ENCODE measurements at places on chromosomes 5 and 9. TPM values are rescaled to one million over a fixed set of nuclear protein-coding genes. Genes with fewer than 3 reads are reported as not detected.

DNA sequence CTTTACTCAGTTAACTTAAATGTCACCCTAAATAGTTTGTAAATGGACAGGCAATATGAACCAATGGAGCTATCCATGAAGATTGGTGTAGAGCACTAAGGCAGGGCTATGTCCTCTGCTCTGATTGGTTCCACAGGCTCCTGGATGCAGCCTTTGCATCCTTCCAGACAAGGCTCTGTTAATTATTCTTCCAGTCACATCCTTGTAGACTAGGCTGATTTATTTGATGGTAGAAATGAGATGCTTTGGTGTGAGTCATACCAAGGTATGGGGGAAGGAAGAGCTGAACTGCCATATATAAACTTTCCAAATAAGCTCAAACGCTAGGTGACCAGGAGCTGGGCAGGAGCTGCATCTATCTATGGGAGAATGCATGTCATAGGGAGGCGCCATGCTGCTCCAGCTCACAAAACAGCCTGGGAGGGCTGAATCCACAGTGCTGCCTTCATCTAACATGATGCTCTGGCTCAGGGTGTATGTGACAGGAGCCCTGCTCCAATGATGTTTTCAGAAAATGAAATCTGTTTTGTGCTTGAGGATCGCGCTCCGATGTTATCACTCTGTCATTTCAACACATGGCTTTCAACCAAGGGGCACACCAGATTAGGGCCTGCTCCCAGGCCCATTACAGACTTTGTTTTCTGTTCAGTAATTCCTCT, 818.0 kb upstream of the ZNF608 start:
- no peaks in the 10 kb centered on the region for H3K27me3 ChIP-seq
- no peaks in the 10 kb centered on the region for H3K36me3 ChIP-seq
- H3K4me1 ChIP-seq = no peaks in the 10 kb centered on the region
- H3K27ac ChIP-seq = no peak overlapping the region
- H3K4me3 ChIP-seq = no peak overlapping the region

DNA sequence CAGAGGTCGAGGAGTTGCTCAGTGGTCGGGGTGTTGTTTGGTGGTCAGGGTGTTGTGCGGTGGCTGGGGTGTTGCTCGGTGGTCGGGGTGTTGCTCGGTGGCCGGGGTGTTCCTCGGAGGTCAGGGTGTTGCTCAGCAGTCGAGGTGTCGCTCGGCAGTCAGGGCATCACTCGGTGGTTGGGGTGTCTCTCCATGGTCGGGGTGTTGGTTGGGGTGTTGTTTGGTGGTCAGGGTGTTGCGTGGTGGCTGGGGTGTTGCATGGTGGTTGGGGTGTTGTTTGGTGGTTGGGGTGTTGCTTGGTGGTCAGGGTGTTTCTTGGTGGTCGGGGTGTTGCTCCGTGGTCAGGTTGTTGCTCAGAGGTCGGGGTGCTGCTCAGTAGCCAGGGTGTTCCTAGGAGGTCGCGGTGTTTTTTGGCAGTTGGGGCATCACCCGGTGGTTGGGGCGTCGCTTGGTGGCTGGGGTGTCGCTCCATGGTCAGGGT, 11.0 kb upstream of the GPSM1 start:
- no peaks in the 10 kb centered on the region for H3K27me3 ChIP-seq
- H3K4me1 ChIP-seq = no peaks in the 10 kb centered on the region
- H3K4me3 ChIP-seq = no peak overlapping the region
- H3K27ac ChIP-seq = no peak overlapping the region
- DNase-seq = no peak

GRCh38 chr5:145975361-145976066, 39.1 kb downstream of the SH3RF2 start:
- DNase-seq = peak; percentile 58
- H3K4me3 ChIP-seq = no peak overlapping the region
- H3K4me1 ChIP-seq = peaks cover 7% of the 10 kb centered on the region
- peak overlapping the region; percentile 32 for H3K27ac ChIP-seq

DNA sequence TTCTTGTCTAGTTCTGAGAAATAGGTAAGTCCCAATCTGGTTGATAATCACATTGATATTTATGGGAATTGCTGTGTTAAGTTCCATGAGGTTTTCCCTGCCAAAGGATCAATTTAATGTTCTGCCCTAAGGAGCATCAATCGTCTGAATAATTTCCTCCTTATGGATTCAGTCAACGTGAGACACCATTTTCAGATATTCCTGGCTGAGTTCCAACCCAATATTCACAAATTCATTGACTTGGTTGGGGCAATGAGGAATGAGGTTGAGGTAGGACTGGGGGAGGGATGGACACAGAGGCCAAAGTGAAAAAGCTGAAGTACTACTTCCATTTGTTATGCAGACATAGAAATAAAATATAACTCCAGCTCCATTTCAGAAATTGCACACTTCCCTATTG, 99.1 kb downstream of the ZNF622 start:
- H3K27ac ChIP-seq = no peak overlapping the region
- H3K4me1 ChIP-seq = no peaks in the 10 kb centered on the region
- no peak for DNase-seq
- no peak overlapping the region for H3K4me3 ChIP-seq
- no peaks in the 10 kb centered on the region for H3K27me3 ChIP-seq

DNA sequence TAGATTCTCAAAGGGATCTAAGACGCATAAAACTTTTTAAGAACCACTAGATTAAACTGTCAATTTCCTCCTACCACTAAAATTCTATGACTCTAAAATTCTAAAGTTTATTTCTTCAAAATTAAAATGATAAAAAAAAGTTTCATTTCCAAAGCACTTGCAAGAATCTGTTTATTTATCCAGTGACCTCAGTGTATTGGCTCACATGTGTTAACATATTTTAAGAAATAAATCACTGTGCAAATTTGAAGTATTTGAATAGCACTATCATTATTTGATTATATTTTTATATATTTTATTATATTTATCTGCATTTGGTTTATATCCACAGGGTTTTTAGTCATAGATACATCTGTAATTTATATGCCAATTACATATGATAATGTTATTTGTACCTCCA, 62.2 kb upstream of the SLC12A2 start:
- DNase-seq = no peak
- no peak overlapping the region for H3K27ac ChIP-seq
- no peaks in the 10 kb centered on the region for H3K36me3 ChIP-seq
- H3K4me1 ChIP-seq = peaks cover 4% of the 10 kb centered on the region

DNA sequence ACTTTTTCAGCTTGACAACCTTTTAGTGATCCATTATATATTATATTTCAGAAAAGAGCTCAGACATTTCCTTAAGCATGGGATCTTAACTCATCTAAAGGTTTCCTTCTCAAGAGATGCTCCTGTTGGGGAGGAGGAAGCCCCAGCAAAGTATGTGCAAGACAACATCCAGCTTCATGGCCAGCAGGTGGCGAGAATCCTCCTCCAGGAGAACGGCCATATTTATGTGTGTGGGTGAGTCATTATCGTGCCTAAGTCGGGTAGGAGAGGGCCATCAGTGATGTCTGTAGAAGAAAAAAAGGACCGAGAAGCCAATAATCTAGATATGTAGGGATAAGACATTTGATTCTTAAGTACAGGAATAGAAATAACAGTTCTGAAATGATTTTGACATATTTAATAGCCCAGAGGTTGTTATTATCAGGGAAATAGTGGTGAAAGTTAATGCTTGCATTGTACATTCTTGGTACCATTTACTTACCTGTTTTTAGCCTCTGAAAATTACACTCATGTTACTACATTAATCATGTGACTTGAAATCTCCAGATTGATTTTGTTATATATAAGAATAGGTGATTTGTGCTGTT, 28.2 kb downstream of the MTRR start:
- no peaks in the 10 kb centered on the region for H3K27me3 ChIP-seq
- no peak overlapping the region for H3K4me3 ChIP-seq
- no peak overlapping the region for H3K27ac ChIP-seq
- no peak for DNase-seq

GRCh38 chr5:157109744-157110143, 900 bp upstream of the HAVCR2 start:
- DNase-seq = no peak
- H3K27ac ChIP-seq = no peak overlapping the region
- no peaks in the 10 kb centered on the region for H3K27me3 ChIP-seq
- H3K4me1 ChIP-seq = no peaks in the 10 kb centered on the region
- no peaks in the 10 kb centered on the region for H3K36me3 ChIP-seq

DNA sequence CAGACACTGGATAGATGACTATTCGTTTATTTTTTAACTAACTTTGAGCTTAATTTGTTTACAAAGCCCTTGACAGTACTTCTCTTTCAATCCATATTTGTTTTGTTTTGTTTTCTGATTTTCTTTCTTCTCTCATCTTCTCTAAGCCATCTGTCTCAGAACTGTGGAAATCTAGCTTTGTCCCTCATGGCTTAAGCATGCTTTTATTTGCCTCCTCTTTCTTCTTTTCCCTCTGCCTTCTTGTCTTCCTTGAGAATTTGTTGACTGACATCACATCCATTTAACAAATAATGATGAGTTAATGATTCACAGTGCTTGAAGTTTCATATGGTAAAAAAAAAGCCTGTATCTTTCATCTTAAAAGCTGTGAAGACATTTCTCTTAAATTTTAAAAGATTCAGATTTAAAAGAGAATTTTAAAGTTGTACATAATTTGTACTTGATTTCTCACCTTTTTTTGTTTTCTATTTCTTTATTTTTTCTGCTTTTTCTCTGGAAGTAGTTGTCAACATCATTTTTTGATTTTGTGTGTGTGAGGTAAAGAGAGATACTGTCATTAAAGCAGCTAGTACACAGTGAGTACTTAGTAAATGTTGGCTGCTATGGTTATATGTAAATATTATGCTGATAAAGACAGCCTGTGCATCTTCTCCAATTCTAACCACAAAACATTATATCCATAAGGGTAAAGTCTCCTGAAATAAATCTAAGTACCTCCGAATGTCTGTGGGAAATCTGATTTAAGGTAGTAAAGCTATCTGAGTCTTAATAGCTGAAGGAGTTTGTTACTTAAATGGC, 13.9 kb upstream of the SGCD start:
- no peak overlapping the region for H3K4me3 ChIP-seq
- H3K4me1 ChIP-seq = no peaks in the 10 kb centered on the region
- no peaks in the 10 kb centered on the region for H3K27me3 ChIP-seq
- no peaks in the 10 kb centered on the region for H3K36me3 ChIP-seq

GRCh38 chr5:59380350-59380951, 513.1 kb downstream of the PDE4D start:
- H3K4me3 ChIP-seq = no peak overlapping the region
- no peaks in the 10 kb centered on the region for H3K27me3 ChIP-seq
- DNase-seq = no peak
- no peaks in the 10 kb centered on the region for H3K4me1 ChIP-seq
- H3K36me3 ChIP-seq = no peaks in the 10 kb centered on the region
- H3K27ac ChIP-seq = no peak overlapping the region

GRCh38 chr5:11240293-11241190, 479.5 kb upstream of the DAP start:
- DNase-seq = no peak
- H3K4me3 ChIP-seq = no peak overlapping the region
- no peaks in the 10 kb centered on the region for H3K27me3 ChIP-seq

DNA sequence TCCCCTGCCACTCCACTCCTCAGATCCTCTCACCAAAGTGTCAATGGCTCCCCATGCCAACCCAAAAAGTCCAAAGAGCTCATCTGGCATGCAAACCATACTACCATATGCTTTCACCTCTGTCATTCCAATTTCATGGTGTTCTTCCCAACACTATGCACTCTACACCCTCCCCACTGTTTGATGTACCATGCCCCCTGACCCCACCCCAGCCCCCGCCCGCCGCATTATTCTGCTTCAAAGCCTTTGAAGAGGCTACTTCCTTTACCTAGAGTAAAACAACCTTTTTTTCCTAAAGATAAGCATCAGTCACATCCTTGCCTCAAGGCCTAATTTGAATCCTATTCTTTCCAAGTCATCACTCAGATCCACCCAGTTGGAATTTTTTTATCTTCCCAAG, 226.3 kb downstream of the DEPDC1B start:
- H3K36me3 ChIP-seq = no peaks in the 10 kb centered on the region
- DNase-seq = no peak
- H3K27ac ChIP-seq = peak overlapping the region; percentile 54
- no peaks in the 10 kb centered on the region for H3K27me3 ChIP-seq
- H3K4me3 ChIP-seq = no peak overlapping the region

DNA sequence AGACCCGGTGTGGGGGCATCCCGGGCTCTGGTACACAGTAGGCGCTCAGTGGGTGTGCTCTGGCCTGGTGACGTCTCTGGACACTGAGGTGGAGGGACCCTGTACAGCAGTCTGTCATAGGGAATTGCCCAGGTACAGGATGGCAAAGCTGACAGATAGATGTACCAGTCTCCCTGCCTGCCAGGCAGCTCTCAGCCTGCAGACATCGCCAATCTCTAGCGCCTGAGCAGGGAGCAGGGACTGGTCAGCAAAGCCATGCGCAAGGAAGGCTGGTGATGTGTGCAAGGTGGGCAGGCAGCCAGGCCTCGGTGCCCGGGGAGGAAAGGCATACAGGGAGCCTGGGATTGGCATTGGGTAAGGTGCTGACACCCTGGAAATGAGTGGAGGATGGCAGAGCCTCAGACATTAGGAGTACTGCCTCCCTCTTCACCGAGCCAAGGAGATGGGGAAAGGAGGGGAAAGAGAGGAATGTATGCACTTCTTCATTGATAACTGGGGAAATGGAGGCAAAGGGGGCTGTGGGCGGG, 33.9 kb upstream of the BRD3 start:
- H3K4me1 ChIP-seq = no peaks in the 10 kb centered on the region
- no peak overlapping the region for H3K27ac ChIP-seq
- H3K27me3 ChIP-seq = no peaks in the 10 kb centered on the region

- no peaks in the 10 kb centered on the region for H3K27me3 ChIP-seq
- H3K27ac ChIP-seq = no peak overlapping the region
- no peaks in the 10 kb centered on the region for H3K4me1 ChIP-seq
- no peak overlapping the region for H3K4me3 ChIP-seq
- no peaks in the 10 kb centered on the region for H3K36me3 ChIP-seq
- no peak for DNase-seq
Measured at GRCh38 chr5:162392336-162392735, 324.8 kb downstream of the GABRG2 start.

Gene ANKRD55
- 0.48 TPM for total RNA-seq

Gene CTSV
- total RNA-seq = not detected

Gene FOXD4L3
- not detected for total RNA-seq

Gene HOMER1
- 6.8 TPM for total RNA-seq

Gene TMED9
- total RNA-seq = 119 TPM

Gene GABRP
- not detected for total RNA-seq

Gene AGXT2
- not detected for total RNA-seq

Gene IRX4
- total RNA-seq = not detected

Gene GRXCR2
- not detected for total RNA-seq

Gene FAM81B
- not detected for total RNA-seq

Gene BAAT
- not detected for total RNA-seq
